G401 (cell line): ENCODE measurements at places on chromosomes 1 and 21.

- DNase-seq, result no peak
Observed at GRCh38 chr1:1087351-1088028, 13.4 kb upstream of the RNF223 start.

GRCh38 chr1:196461521-196461920 is 146.7 kb downstream of the KCNT2 start:
- DNase-seq, result no peak

DNA sequence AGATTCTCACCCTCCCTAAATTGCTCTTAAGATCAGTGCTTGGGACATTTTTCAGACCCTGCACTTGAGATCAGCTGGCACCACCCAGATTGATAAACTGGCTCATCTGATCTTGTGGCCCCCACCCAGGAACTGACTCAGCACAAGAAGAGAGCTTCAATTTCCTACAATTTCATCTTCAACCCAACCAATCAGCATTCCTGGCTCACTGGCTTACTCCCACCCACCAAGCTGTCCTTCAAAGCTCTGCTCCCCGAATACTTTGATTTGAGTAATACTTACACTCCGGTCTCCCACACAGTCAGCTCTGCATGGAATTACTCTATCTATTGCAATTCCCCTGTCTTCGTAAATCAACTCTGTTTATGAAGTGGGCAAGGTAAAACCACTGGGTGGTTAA is 461.9 kb upstream of the RGS18 start:
- DNase-seq, result no peak

- no peak for DNase-seq
Observed at GRCh38 chr1:171794085-171794484, 12.6 kb downstream of the METTL13 start.

GRCh38 chr1:11729498-11730428 is 6.2 kb upstream of the AGTRAP start:
- DNase-seq, result no peak

- no peak for DNase-seq
Observed at GRCh38 chr1:27604579-27605299, 795 bp upstream of the AHDC1 start.

DNA sequence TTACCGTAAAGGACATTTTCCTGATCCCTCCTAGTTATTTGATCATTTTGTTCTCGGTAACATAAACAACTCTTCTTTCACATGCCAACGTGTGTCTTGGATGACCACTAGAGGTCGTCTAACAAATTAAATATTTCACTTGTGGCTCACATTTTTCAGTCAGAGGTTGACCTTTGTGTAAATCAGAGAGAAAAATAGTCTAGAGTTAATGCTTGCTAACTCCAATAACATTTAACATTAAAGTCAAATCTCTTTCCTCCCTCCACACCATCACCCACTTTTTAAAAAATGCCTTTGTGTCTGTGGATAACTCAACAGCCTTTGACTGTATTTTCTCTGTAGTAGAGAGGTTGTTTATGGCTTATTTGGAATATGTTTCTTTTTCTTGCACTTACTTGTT is 220.5 kb upstream of the B3GALT2 start:
- peak; percentile 41 for DNase-seq

- no peak for DNase-seq
Observed at GRCh38 chr21:34559089-34559631, 47.1 kb upstream of the KCNE1 start.

DNA sequence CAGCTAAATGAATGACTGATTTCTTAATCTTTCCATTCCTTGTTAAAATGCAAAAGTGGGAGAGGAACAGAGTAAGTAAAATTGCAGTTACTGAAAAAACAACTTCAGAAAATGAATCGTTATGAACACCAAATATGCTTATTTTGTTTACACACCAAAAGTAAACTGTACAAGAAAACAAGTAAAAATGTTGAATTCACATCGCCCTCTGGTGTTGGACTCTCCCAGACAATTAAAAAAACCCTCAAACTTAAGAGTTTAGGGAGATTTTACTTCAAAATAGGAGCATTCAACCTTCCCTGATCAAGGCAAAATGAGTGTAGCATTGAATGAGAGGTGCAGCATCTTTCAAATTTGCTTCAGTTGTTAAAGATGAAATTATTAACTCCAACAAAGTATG is 19.4 kb upstream of the ESRRG start:
- DNase-seq, result no peak

GRCh38 chr1:1071486-1072298 is 2.4 kb downstream of the RNF223 start:
- DNase-seq, result no peak

- DNase-seq, result no peak
Observed at GRCh38 chr1:162716123-162716522, 74.4 kb upstream of the HSD17B7 start.

GRCh38 chr21:26487981-26488480 is 85.1 kb downstream of the CYYR1 start:
- DNase-seq, result no peak

DNA sequence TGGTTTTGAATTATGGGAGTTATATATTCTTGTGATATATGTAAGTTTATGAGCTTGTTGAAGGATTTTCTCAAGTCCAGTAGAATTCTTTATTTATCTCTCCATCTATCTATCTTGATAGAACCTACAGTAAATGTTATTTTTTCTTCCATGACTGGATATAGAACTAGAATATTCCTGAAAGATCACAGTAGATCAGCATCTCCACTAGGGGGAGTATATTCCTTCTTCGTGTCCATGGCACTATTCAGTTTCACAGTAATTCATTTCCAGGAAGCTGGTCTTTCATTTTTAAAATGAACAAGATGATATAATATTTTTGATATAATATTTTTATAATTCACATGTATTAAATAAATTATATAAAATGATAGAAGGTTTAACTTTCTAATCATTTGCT is 18.8 kb downstream of the TMPRSS15 start:
- peak; percentile 7 for DNase-seq

GRCh38 chr1:226549937-226550671 is 1.5 kb downstream of the STUM start:
- DNase-seq, result peak; percentile 46

GRCh38 chr1:2312515-2313301 is 78.6 kb downstream of the MORN1 start:
- DNase-seq, result peak; percentile 98

GRCh38 chr1:19654886-19655717 is 9.6 kb upstream of the HTR6 start:
- no peak for DNase-seq

DNA sequence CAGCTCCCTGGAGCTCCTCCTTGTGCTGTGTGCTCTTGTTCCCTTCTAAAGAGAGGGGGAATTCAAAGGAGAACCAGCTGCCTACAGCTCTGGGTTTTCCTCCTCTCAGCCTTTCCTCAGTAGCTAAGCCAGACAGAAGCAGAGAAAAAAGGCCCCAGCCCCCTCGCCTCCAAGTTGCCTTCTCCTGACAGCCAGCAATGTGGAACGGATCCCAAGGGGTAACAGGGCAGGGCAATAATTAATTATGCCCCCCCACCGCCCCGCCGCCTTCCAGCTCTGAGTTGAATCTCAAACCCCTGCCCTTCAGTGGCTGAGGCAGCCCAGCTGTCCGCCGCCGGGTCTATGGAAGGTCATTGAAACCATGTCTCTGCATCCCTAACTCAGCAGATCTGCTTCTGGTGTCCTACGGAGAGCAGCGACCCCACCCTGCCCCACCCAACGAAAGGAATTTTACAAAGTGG is 69.0 kb upstream of the GOLT1A start:
- DNase-seq, result peak; percentile 28

- no peak for DNase-seq
Observed at GRCh38 chr1:236066054-236066453, 1.2 kb upstream of the NID1 start.

DNA sequence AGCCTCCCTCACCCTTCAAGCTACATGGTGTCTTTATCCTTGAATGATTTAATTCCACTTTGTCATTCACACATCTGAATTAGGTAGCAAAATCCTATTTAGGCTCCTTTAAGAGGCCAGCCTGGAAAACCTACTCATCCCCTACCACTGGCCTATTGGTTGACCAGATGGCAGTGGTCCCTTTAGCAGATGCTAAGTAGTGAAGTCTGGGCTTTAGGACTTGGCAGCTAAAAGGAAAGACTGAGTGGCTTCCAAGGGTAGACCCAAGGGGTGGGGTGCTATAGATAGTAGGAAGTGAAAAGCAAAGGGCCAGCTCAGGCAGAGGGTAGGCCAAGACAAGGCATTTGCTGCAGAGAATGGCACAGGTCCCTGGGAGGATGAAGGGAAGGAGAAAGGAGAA is 46.6 kb downstream of the KCNJ6 start:
- DNase-seq, result peak; percentile 77

DNA sequence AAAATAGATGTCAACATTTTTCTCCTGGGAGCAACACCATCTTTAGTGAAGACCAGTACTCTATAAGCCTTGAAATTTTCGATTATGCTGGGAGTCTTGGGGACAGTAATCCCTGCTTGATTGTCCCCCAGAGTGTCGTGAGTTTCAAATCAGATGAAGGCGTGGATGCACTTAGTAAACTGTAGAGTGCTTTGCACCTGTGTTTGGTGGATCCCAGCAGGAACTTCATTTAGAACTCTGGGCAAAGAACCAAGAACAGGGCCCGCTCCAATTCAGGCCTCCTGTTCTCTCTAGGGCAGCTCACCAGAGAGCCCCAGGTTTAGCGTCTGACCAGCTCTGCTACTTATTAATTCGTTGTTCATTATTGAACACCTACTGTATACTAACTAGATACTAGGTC is 1.5 kb downstream of the GPX7 start:
- peak; percentile 63 for DNase-seq

DNA sequence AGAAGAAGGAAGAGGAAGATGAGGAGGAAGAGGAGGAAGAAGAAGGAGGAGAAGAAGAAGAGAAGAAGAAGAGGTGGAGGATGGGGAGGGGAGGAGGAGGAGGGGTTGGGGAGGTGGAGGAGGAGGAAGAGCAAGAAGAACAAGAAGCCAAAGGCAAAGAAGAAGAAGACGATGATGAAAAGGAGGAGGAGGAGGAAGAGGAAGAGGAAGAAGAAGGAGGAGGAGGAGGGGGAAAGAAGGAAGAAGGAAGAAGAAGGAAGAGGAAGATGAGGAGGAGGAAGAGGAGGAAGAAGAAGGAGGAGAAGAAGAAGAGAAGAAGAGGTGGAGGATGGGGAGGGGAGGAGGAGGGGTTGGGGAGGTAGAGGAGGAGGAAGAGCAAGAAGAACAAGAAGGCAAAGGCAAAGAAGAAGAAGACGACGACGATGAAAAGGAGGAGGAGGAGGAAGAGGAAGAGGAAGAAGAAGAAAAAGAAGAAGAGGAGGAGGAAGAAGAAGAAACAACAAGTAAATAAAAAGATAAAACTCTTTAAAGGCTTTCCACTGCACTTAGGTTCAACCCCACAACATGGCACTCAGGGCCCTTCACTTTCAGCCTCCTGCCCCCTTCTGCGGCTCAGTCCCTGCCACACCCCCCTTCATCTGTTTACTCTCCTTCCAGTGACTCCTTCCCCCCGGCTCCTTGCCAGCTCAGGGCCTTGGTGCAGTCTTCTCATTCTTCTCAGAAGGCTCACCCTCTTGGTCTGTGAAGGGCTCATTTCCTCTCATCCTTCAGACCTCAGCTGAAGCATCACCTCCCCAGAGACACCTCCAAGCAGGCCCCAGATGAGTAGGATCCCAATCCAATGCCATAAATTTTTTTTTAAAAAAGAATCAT is 114.0 kb downstream of the KCNN3 start:
- DNase-seq, result no peak

- DNase-seq, result no peak
Observed at GRCh38 chr21:42847726-42848125, 31.6 kb downstream of the WDR4 start.

GRCh38 chr1:26210147-26210870 is 19.9 kb downstream of the CATSPER4 start:
- no peak for DNase-seq

DNA sequence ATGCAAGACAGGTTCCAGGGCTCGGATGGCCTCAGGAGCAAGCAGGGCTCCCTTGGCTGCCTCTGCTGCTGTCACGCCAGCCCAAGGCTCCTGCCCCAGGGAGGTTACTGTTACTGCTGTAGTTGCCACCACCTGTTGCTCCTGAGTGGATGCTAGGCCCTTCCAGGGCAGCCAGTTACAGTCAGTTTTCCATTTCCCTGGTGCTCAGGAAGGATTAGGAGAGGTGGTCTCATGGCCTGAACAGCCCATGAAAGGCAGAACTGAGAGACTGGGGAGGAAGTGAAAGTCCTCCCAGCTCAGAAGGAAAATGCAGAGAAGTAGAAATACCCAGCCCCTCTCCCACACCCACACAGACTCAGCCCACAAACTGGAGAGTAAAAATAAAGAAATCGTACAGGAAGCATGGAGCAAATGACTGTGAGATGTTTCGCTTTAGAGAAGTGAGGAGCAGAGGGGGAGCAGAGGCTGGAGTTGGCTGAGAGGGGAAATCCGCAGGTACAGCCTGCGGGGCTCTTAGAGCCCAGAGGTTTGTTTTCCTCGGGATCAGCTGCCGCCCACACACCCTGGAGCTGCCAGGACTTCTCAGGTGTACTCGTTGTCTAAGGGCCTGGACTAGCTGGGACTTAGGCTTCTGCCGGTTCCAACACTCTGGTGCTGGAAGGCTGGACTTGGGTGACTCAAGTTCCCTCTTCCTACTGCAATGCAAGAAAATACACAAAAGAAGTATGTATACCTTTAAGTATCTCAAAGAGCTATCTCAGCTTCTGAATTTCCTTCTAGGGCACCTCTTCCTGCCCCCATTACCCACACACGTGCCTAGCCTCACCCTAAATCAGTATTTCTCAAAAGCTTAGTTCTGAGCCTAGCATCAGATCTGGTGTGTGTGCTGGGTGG is 2.3 kb downstream of the IL6R start:
- DNase-seq, result no peak

DNA sequence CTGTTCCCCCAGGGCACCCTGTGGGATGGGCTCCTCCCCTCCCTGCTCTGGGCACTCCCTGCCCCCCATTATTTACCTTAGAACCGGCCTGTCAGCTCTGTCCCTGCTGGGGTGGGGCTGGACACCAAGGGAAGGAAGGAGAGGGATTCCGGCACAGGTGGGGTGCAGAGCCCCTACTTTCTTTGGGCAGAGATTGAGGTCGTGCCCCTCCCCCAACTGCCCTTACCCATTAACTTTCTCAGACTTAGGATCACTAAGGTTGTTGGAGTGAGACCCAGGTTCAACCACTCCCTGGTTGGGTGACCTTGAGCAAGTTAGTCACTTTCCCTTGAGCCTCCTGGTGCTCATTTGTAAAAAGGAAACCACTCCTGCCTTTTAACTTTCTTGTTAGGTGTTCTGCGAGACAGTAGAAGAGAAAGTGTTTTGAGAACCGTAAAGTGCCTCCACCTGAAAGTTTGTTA is 57.0 kb upstream of the SYNC start:
- DNase-seq, result no peak

- no peak for DNase-seq
Observed at GRCh38 chr1:154490317-154490716, 11.7 kb upstream of the TDRD10 start.

- no peak for DNase-seq
Observed at GRCh38 chr1:26282401-26282918, 2.6 kb downstream of the SH3BGRL3 start.

GRCh38 chr1:6907201-6907600 is 121.9 kb downstream of the CAMTA1 start:
- DNase-seq, result no peak

GRCh38 chr21:36202726-36203602 is 46.3 kb downstream of the DOP1B start:
- no peak for DNase-seq
